ENCODE measurements at places on chromosomes 3 and 15.

DNA sequence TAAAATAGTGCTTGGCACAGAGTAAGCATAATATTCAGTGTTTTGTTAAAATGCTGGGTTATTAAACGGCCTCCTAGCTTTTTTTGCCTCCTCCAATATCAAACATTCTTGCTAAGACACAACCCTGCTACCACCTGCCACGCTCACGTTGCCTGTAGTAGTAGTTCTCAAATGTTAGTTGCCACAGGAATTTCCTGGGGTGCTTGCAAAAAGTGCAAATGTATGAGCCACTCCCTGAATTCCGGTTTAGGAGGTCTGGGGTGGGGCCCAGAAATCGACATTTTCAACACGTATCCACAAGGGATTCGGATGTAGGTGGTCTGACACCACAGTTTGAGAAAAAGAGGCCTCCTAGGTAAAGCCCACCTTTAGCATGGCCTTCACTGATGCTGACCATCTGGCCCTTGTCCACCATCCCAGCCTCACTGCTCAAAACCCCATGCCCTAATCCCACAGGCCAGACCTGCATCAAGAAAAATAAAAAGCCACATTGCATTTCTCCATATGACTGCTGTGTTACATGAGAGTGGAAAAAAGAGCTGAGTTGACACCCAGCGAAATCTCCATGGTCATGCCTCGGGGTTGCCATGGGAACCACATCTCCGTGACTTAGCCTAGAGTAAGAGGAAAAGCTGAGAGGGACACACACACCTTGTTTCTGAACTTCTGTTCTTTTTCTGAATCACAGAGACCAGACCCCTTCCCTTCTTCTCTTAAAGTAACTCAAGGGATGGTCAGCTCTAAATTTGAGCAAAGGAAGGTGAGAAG lies 116.4 kb upstream of the HES1 start:
- no peak for DNase-seq

GRCh38 chr3:45153658-45154437 lies 7.7 kb upstream of the CDCP1 start:
- no peak for DNase-seq

DNA sequence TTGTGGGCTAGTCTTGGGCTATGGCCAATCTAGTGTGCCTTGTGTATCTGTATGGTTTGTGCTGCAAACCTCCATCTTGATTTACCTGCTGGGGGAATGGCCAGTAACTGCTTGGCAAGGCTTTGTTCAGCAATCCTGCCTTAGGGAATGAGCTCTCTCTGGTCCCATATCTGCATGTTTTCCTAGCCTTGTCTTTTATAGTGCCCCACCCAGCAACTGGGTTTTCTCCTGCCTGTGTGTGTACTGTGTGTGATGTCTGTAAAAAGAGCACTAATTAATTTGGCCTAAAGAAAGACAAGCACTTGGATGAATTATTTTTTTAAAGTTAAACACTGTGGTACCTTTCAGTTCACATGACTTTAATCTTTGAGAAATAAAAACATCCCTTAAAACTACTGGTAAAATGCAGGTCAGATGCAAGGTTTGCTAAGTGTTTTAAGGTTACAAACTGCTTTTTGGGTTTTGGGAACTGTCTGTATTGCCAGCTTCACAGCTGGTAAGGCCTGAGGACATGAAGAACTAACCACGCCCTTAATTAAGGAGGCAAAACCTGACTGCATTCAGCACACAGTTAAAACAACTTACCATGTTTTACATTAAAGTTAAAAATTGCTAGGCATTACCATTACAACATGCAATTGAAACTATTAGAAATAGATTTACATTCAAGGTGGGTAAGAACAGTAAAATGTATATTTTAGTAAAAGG lies 1169.2 kb downstream of the OTOL1 start:
- DNase-seq = no peak

- DNase-seq = no peak
Measured at GRCh38 chr3:150407808-150408220, 284 bp upstream of the TSC22D2 start.

- DNase-seq = no peak
Measured at GRCh38 chr15:101642361-101642760, 9.8 kb downstream of the TM2D3 start.

DNA sequence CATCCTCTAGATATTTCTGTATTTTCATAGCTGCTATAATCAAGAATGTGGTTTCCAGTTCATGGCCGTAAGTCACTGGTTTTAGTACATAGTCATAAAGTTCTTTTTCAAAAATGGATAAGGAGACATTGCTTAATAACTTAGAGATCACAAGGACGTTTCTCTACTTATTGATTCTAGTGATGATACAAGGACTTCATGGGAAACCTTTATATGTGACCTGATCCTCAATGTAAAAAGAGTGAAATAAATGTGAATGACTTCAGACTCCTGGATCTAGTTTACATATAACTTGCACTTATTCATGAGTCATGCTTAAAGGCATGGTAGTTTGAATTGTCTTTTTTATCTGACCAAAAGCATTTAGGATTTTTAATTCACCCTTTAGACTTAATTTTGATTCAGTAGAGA lies 35.2 kb downstream of the TSC22D2 start:
- DNase-seq = no peak

GRCh38 chr3:78873641-78874040 lies 894.2 kb downstream of the ROBO1 start:
- DNase-seq = no peak

- no peak for DNase-seq
Measured at GRCh38 chr15:90870354-90871138, 2.2 kb downstream of the FURIN start.

DNA sequence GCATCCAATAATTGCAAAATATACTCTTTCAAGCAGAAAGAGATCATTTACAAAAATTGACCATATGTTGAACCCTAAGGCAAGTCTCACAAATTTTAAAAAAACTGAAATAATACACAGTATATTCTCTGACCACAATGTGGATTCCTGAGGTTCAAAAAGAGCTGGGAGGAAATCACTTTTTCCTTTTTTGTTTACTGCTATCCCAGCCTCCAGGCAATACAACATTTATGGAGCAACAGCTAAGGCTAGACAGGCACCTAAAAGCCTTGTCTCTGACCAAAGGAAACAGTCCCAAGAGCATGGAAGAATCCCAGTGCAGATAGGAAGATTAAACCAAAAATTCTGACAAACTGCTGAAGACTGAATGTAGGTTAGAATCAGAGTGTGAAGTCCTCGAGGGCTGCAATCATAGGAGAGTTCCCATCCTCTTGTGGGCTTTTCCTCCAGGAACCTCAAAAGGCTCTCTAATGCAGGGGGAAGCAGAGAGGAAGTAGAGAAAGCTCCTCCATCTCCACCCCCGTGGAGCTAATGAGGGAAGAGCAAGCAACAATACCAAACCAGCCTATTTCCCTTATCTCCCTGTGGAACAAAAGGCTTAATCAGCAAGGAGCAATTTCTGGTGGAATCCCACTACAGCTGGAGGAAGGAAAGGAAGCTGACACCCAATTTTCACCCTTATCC lies 57.0 kb downstream of the TMCC1 start:
- no peak for DNase-seq

DNA sequence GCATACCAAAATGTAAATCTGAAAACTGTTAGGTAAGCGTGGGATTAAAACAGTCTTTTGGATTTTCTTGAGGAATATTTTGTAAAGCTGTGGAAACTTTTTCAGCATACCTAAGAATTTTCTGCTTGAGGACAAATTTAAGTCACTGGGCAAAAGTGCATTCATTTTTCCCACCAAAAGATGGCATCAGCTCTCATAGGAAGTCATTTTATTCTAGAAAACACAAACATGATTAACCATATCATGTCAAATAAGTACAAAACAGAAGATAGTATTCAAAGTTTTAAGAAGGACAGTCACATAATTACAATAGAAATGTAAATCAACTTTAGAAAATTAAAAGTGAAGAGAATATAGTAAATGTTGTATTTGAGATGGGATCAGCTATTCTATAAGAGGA lies 63.5 kb downstream of the SLC49A4 start:
- no peak for DNase-seq

- no peak for DNase-seq
Measured at GRCh38 chr3:72177075-72178050, 392.4 kb upstream of the PROK2 start.

- DNase-seq = no peak
Measured at GRCh38 chr3:115667738-115668065, 44.4 kb downstream of the GAP43 start.

Data from cortex of kidney (tissue), 1 donor.